ENCODE measurements at places on chromosomes 4 and X.
A peak's percentile ranks its signal among the peaks of the same experiment; 100 is the strongest.

GRCh38 chr4:134278675-134279074, 77.1 kb upstream of the PABPC4L start:
- DNase-seq, result no peak

DNA sequence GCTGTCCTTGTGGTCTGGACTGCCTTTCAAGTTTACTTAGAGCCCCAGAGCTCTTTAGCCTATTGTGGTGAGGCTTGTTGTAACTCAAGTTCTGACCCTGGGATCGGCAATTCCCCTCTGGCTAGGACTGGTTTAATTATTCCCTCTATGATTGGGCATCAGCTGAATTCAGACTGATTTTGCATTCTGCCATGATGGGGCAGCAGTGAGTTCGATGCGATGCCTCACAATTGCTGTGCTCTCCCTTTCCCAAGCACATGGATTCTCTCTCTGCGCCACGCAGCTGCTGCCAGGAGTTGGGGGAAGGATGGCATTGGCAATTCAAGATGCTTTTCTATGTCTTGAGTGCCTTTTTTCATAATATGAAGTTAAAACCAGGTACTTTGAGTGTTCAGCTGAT, 327.8 kb upstream of the CXorf51B start:
- no peak for DNase-seq

GRCh38 chrX:14079891-14080430, 50.3 kb upstream of the GEMIN8 start:
- no peak for DNase-seq

GRCh38 chr4:126338548-126338947, 1023.8 kb downstream of the FAT4 start:
- DNase-seq, result no peak

- no peak for DNase-seq
Measured at GRCh38 chr4:110270492-110271197, 72.2 kb upstream of the ELOVL6 start.

GRCh38 chrX:103157496-103158316, 57.2 kb upstream of the BEX4 start:
- no peak for DNase-seq

DNA sequence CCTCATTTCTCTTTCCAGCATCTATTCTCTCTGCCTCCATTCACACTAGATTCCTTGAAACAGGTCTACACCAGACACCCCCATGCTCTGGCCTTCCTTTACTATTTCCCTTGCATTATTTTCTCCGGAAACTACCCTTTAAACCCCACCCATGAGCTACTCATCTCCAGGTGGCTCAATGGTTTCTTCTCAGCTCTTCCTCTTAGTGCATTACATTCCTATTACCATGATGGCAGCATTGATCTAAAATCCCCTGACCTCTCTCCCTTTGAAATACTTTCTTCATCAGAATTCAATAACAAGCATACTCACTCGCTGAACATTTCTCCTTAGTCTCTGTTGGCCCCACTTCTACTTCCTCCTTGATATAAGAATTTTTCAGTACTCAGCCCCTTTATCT, 94.6 kb downstream of the SYNPO2 start:
- DNase-seq, result no peak

GRCh38 chr4:106618956-106619355, 250.4 kb upstream of the GIMD1 start:
- no peak for DNase-seq

GRCh38 chr4:23878246-23878891, 11.5 kb downstream of the PPARGC1A start:
- DNase-seq, result no peak

- no peak for DNase-seq
Measured at GRCh38 chrX:108511721-108512120, 72.1 kb downstream of the COL4A5 start.

- DNase-seq, result peak; percentile 7
Measured at GRCh38 chrX:110407910-110408545, 49.4 kb downstream of the RTL9 start.

DNA sequence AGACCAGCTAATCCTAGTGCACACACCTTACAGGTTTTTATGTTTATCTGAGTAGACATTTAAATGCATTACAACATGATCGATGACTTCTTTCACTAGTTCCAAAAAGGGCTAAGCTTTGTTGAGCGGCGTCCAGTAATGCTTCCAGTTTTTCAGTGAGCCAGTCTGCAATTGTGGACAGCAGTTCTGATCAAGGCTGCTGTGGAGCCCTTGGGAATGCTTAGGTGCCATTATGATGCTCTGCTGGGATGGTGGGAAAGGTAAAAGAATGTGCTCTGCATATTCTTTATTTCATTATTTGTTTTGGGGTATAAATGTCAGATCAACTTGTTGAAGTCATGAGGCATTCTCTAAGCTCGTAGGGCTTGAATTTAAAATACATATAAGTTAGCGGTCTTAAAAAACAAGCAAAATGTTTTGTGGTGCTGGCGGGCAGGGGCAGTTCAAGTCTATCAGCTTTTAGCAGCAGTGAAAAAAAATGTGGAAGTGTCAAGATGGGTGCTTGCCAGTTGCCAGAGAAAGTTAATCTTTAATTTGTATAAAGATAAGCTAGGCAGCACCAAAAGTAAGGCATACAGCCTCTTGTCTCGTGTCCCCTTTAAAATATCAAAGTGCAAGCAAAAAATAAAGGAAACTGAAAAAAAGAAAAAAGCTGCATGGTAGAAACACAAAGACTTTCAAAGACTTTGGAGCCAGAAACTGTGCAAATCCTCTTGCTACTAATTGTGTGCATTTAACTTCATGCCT, 5.8 kb downstream of the MID1IP1 start:
- no peak for DNase-seq

- no peak for DNase-seq
Measured at GRCh38 chrX:107563824-107564223, 64.5 kb upstream of the PRPS1 start.

DNA sequence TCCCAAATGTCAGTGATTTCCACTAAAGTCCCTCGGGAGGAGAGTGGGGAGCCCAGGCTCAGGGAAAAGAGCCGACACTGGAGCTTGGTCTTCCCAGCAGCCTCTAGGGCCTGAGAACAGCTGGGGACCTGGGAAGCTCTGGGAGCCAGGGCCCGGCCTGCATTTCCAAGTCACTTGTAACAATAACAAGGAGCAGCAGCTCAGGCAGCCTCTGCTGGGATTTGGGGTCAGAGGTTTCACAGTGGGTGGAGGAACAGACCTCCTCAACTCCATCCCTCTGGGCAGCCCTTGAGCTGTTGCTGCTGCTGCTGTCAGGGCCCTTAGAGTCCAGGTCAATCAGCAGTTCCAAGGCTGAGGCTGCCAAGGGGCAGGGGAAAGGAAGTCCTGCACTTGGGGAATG, 11.1 kb downstream of the STARD8 start:
- DNase-seq, result no peak

GRCh38 chr4:123404533-123404932, 7.9 kb downstream of the SPRY1 start:
- DNase-seq, result no peak

DNA sequence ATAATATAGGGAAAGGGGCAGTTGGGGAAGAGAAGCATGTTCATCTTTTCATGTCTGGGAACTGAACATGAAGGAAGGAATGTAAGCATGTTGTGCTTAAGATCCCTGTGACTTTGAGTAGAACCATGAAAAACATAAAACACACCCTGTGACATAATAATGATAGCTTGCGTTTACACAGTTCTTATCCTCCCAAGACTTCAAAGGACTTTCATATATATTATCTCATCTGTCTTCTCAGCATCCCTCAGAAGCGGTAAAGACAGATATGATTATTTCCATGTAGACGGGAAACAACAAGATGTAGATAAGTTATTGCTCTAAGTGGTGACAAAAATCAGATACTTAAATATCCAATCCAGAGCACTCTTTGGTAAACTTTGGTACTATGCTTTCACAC, 3.3 kb upstream of the SH3RF1 start:
- no peak for DNase-seq

- no peak for DNase-seq
Measured at GRCh38 chr4:118905566-118905965, 16.9 kb downstream of the SYNPO2 start.
